ENCODE measurements at places on chromosomes 2 and 18.

GRCh38 chr18:44632469-44633145, 48.1 kb upstream of the SETBP1 start:
- no peak for DNase-seq

DNA sequence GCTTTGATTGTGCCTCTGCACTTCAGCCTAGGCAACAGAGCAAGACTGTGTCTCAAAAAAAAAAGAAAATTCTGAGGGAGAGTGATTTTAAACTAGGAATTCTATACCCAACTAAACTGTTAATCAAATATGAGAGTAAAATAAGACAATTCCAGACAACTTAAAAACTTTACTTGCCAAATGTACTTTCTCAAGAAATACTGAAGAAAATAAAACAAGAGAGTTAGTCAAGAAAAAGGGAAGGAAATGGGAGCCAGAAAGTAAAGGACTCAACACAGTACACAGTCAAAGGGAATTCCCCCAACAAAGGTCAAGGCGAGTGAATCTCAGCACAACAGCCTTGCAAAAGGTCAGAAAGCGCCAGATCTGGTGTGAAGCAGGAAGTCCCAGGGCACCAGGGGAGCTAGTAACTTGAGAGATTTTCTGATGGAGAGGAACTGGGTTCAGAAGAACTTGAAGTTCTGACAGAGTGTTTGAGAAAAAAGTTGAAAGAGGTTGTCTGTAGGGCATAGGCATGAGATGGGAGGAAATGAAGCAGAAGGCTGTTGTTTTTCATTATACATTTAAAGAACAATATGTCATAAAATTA, 22.6 kb upstream of the TBC1D8 start:
- DNase-seq = no peak

GRCh38 chr2:161122772-161123530, 37.3 kb upstream of the TANK start:
- no peak for DNase-seq

GRCh38 chr2:9327873-9328352, 95.4 kb downstream of the ITGB1BP1 start:
- DNase-seq = no peak

DNA sequence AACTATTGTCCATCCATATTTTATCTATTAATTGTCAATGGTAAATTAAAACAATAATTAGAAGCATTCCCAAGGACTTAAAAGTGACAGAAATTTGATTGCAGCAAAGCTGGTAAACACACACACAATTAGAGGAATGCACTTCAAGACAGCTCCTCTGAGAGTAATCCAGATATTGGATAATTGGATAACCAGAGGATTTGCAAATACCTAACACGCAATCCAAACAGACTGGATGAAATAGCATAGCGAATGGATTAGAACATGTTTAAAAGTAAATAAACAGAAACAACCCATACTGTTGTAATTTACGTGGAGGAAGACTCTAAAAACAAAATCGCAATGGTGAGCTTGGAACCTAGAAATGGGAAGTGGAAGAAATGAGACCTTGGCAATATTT, 239.8 kb downstream of the METTL4 start:
- no peak for DNase-seq

- no peak for DNase-seq
These were observed 315.0 kb downstream of the ALK start for GRCh38 chr2:29606104-29607037.

- DNase-seq = no peak
These were observed 151.4 kb downstream of the HNMT start for GRCh38 chr2:138115666-138116065.

- no peak for DNase-seq
These were observed 159.5 kb upstream of the EPHA4 start for GRCh38 chr2:221731432-221732145.

DNA sequence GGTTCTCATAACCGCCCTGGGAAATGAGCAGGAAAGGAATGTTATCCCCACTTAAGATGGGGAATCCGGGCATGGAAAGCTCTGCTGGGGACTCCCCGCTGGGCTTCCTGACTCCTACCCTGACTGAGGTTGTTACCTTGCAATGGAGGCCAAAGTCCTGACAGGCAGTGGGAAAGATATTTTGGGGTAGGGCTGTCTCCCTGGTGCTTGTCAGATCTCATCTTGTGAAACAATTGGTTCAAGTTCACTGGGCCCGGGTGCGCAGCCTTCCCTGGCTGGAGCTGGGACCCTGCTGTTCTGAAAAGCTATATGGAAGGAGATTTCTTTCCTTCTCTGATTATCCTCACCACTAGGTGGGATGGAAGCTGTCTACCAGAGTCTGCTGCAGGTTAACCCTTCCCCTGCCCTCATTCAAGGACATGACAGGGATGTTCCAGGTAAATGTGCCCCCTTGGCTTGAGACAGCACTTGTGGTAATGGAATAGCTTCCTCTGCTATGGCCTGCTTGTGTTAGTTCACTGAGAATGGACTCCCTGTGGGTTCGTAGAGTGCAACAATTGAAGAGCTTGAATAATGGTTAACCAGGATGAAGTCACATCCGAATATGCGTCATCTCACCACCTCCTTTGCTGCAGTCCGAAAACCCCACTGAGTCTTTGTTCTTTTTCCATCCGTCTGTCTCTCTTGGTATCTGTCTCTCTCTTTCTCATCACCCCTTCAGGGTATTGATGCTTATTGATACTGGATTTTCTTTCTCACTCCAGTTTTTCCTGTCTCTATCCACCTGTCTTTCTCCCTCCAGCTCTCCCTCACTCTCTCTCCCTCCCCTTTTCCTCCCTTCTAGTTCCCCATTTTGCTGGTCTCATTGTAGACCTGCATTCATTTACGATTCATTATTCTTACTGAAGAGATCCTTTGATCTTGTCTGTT, 67.8 kb upstream of the EPAS1 start:
- DNase-seq = no peak

DNA sequence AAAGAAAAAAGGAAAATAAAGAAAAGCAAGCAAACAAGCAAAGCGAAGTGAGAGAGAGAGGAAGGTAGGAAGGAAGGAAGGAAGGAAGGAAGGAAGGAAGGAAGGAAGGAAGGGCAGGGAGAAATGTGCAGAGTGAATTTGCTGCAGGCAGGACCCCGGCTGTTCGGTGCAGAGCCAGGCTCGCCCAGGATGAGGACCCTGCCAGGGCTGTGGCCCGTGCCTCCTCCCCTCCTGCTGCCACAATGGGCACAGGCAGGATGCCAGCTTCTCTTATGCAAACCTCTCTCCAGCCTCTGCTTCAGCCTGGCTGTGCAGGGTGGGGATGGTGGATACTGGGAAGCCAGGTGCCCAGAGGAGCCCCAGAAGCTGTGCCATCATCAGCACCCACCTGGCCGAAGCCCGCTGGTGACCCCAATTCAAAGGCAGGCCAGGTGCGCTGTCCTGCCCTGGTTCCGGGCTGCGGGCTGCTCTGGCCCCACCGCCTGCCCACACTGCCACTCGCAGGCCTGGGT, 3.2 kb downstream of the GPR17 start:
- no peak for DNase-seq

DNA sequence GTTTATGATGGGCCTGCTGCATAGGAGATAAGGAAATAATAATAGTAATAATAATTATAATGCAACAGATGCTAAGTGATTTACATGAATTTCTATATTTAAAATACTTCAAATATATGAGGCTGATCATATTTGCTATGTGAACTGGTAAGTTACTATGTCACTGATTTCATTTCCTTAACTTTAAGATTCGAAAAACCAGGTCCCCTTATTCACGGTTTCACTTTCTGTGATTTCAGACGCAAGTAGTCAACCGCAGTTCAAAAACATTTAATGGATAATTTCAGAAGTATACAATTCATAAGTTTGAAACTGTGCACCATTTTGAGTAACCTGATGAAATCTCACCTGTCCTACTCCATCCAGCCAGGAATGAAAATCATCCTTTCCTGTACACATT, 1697.1 kb upstream of the LRRTM1 start:
- no peak for DNase-seq

GRCh38 chr2:90069290-90069894, 1377.9 kb downstream of the RPIA start:
- no peak for DNase-seq

DNA sequence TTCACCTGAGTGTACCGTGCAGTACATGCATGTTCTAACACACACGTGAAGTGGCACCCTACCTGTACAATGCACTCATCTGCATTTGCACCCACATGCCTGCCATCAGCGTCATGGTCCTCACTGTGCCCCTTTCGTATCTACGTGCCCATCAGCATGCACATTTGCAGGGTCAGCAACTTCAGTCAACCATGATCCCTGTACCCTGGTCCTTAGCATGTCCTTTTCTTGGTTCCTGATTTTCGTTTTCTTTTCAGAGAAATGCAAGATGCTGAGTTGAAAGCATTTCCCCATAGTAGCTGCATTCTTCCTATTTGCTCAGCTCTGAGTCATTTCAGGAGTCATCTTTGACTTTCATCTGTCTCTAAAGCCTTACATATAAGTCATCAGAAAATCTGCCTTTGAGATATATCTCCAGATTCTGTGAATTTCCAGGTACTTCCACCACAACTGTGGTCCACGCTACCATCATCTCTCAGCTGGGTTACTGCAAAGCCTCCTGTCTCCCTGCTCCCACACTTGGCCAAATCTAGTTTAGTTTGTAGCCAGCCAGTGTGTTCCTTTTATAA, 14.7 kb upstream of the PUM2 start:
- DNase-seq = no peak

- no peak for DNase-seq
These were observed 105.3 kb upstream of the ACVR2A start for GRCh38 chr2:147739508-147739907.

- no peak for DNase-seq
These were observed 1371.1 kb upstream of the LRRTM1 start for GRCh38 chr2:81675641-81676040.

- DNase-seq = no peak
These were observed 48.1 kb upstream of the ARHGAP28 start for GRCh38 chr18:6681331-6681875.

DNA sequence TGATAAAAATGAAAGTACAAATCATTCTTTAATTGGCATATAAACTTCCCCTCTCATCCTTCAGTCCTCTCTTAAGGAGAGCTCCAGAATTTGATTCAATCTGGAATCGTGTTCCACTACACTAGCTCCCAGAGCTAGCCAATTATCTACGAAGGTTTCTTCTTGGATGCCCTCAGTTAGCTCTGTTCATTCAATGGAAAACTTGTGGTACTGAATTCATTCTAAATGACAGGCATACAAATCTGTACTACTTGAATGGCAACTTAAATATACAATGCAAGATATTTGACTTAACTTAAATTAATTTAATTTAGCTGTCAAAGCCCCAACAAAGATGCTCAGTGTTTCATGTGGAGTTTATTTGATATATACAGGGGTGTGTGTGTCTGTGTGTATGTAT, 1474.2 kb upstream of the CELF4 start:
- DNase-seq = no peak

GRCh38 chr2:170968205-170969003, 39.4 kb downstream of the GORASP2 start:
- no peak for DNase-seq

- DNase-seq = no peak
These were observed 9.6 kb upstream of the LRP1B start for GRCh38 chr2:142140434-142140845.

DNA sequence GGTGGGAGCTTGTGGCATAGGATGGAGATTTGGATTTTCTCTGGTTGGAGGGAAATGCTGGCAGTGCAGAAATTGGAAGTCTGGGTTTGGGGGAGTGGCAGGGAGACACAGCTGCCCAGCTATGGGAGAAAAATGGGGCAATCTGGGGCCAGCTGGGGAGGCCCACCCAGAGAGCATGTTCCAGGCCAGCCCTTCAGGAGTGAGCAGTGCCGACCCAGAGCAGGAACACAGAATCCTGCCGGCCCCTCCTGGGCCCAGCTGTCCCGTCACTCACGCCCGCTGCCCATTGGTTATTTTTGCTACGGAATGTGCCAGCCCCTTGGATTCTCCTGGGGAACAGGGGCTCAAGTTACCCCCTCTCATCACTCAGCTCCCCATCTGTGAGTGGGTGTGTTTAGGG, 4.9 kb downstream of the SPEG start:
- no peak for DNase-seq

- DNase-seq = no peak
These were observed 216.4 kb downstream of the SPP2 start for GRCh38 chr2:234266952-234267351.

GRCh38 chr2:1620081-1620480, 124.2 kb downstream of the PXDN start:
- no peak for DNase-seq

DNA sequence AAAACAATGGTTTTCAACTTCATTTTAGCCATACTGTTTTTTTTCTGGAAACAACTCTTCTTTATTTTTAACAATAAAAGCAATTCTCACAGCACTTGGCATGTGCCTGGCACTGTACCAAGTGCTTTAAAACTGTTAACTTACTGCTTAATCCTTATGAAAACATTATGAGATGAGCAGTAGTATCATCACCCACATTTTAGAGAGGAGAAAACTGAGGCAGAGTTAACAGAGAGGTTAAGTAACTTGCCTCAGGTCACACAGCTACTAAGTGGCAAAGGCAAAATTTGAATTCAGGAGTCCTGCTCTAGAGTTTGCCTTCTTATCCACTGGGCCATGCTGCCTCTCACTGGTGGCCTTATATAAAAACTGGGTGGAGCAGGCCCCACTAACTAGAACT, 23.2 kb downstream of the CTIF start:
- DNase-seq = no peak

GRCh38 chr2:118016911-118017310, 3.0 kb upstream of the CCDC93 start:
- no peak for DNase-seq

DNA sequence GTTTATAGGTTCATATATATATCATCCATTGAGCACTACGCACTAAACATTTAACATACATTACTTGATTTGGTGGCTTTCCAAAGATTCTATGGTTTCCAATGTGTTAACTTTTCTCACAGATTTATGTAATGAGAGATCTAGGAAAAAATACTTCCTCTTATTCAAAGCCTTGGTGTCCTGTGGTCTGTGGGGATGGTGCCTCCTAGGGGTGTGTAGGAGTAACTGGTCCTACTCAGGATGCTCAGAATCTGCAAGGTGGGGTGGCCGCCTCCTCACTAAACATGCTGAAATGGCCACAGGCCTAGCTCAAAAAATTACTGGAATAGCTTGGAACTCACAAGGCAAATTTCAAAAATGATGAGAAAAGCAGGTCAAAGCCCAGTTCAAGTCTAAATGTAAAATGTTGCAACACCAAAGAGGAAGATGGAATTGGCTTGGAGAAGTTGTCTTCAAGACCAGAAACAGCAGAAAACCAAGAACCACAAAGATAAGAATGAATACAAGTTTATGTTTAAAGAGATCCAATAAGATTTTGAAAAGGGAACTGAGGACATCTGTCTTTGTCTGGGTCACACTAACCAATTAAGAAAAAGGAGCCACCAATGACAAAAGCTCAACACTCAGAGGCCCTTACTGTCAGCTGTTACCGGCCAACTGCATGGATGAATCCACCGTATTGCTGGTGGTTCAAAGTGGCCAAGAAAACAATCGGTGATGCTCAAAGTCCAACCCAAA, 11.5 kb downstream of the GPR55 start:
- DNase-seq = no peak

- DNase-seq = no peak
These were observed 1552.3 kb upstream of the SLC39A10 start for GRCh38 chr2:194104687-194105086.

DNA sequence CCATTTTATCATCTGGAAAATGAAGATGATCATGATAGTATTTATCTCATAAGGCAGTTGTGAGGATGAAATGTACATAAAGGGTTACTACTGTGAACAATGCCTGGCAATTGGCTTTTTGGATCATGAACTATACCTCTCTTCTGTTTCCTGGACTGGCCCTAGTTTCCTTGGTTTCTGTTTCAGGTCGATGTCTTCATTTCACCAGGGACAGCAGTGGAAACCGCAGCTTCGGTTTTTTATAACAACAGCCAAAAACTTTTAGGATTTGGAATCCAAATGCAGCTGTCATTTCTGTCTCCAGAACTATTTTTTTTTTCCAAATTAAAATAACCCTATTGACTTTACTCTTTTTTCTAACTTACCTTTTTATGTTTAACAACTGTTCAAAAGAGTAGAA, 425.1 kb downstream of the RND3 start:
- no peak for DNase-seq
